Activated CD4-positive, CD25-positive, alpha-beta regulatory T cell treated with anti-CD3 and anti-CD28 coated beads, Interleukin-2, amount 50 U/mL, for 16 hours (primary cell): ENCODE measurements at places on chromosomes 3 and 15.

- DNase-seq: no peak
Measured at GRCh38 chr3:149658744-149659497, 1.1 kb upstream of the WWTR1 start.

DNA sequence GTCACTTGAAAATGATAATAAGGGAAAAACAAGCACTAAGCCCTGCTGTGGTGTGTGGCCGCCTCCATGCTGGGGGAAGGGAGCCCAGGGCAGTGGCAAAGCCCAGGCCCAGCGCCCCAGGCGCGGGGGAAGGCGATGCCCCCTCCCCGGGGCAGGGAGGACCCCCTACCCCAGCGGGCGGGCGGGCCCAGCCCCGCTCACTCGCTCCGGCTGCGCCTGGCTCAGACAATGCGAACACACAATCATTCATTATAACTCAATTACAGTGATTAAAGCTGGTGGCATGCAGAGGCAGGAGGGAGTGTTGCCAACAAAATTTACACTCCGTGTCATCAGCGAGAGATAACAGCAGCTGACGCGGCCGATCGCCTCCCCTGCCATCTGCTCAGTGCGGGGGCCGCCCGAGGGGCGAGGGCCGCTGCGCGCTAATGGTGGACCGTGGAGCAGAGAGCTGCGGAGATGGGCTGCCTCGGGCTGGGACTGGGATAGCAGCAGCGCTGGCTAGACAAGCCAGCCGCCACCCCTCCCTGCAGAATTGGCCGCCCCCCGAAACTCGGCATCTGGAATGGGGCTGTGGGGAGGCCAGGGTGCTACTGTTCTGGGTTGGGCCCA is 64.1 kb downstream of the TLE3 start:
- no peak for DNase-seq

DNA sequence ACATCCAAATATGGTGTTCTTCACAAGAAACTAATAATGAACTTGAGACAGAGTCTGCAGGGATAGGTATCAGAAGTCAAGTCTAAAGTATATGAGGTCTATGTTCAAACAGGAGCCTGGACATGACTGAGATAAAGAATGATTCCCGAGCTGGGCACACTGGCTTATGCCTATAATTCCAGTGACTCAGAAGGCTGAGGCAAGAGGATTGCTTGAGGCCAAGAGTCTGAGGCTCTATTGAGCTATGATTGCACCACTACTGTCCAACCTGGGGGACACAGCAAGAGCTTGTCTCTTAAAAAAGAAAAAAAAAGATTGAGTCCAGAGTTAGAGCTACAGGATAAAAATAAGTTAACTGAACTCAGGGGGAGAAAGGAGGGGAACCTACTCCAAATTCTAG is 246.5 kb downstream of the LRRN1 start:
- DNase-seq: no peak

- DNase-seq: no peak
Measured at GRCh38 chr3:117074826-117075225, 365.2 kb downstream of the TUSC7 start.

GRCh38 chr3:111352585-111352984 is 189.4 kb upstream of the CD96 start:
- no peak for DNase-seq

- no peak for DNase-seq
Measured at GRCh38 chr15:68310804-68311463, 33.4 kb downstream of the FEM1B start.

- DNase-seq: no peak
Measured at GRCh38 chr15:61661791-61662190, 398.5 kb downstream of the VPS13C start.

- no peak for DNase-seq
Measured at GRCh38 chr3:158508481-158508880, 62.5 kb upstream of the MLF1 start.

DNA sequence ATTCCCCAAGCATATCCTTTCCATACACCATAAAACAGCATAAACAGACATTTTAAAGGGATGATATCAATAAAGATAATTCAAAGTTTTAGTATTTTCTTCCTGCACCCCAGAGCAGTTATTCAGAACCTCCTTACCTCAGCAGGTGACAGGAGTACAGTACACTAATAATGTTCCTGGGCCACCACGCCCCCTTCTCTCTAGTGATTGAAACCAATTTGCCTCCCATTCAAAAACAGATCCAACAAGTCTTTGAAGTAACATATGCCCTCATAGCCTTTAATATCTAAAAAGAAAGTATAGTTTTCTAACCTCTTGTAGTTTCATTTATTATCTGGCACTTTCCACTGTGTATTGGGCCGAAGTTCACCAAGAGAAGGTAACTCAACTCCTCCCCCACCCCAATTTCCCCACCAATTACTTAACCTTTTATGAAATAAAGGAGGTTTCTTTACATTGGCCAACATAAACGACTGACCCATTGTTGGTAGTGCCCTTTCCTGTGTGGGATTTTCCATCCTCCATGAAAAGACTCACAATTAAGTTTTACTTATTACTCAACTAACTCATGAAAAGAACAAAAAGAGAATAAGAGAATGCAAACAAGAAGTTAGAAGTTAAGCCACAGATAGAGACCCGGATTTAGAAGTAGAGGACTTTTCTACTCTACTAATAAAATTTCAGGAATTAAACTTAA is 5.0 kb upstream of the ATP8B4 start:
- DNase-seq: no peak

GRCh38 chr15:29664406-29664805 is 157.9 kb downstream of the TJP1 start:
- no peak for DNase-seq

- peak; percentile 56 for DNase-seq
Measured at GRCh38 chr3:50587806-50588758, 18.8 kb downstream of the HEMK1 start.

- DNase-seq: no peak
Measured at GRCh38 chr3:100030346-100030745, 84.0 kb downstream of the FILIP1L start.

GRCh38 chr15:57548835-57549234 is 42.9 kb upstream of the MYZAP start:
- DNase-seq: no peak

DNA sequence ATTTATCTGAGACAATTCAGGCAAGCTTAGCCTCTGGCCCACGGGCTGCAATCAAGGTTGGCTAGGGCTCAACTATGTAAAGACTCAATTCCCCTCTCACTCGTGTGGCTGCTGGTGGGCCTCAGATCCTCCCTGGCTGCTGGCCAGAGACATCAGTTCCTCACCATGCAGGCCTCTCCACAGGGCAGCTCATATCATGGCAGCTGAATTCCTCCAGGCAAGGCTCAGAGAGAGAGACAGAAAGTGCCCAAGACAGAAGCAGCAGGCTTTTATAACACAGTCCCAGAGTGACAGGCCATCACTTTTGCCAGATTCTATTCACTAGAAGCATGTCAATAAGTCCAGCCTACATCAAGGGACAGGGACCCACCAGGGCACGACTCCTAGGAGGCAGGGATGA is 63.2 kb downstream of the XXYLT1 start:
- no peak for DNase-seq

DNA sequence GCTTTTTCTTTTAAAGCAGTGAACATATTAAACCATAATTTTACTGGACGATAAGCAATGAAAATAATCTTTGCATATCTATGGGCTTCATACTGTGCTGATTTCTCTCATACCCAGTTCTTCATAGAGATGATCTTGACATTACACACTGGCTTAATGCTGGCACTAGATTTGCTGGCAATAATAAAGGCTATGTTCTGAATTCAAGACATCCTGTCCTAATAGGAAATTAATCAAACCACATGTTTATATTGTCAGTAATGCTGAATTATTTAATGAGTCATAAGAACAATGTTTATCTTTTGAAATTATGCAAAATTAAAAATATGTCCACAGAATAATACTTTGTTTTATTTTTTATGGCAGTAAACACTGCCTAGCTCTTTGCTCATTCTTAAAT is 643.2 kb downstream of the OTOL1 start:
- DNase-seq: no peak

DNA sequence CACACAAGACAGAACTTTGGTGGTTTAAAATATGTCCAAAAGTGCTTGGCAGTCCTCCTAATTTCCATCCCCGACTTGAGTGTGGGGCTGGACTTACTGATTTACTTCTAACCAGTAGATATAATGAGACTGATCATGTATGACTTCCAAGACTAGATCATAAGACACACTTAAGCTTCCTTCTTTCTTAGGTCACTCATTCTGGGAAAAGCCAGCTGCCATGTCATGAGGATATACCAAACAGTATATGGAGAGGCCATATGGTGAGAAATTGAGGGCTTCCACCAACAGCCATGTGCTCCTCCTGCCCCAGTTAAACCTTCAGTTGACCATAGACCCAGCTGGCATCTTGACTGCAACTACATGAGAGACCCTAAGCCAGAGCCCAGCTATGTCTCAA is 282.8 kb upstream of the PROK2 start:
- no peak for DNase-seq

DNA sequence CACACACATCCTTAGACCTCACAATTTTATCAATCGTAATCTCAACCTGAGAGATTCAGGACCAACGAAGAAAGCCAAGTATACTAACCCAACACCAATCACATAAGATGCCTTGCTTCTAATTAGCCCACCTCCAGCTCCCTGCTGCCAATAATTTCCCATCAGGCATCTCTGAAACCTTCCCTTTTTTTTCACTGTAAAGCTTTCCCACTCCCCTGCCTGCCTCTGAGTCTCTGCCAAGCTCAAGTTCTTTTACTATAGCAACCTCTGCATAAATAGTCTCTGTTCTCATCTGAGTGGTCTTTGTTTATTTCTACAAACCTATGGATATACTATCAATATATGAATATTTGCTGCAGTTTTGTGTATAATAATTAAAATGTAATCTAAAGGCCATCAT is 86.5 kb downstream of the PIK3CB start:
- DNase-seq: no peak

GRCh38 chr3:26011276-26011675 is 221.4 kb downstream of the OXSM start:
- no peak for DNase-seq

- no peak for DNase-seq
Measured at GRCh38 chr3:1394188-1394587, 301.4 kb downstream of the CNTN6 start.

DNA sequence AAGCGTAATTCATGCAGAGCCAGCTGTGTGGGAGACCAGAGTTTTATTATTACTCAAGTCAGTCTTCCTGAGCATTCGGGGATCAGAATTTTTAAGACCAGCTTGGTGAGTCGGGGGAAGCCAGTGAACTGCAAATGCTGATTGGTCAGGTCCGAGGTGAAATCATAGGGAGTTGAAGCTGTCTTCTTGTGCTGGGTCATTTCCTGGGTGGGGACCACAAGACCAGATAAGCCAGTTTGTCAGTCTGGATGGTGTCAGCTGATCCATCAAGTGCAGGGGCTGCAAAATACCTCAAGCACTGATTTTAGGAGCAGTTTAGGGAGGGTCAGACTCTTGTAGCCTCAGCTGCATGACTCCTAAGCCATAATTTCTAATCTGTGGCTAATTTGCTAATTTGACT is 228.1 kb upstream of the ATP10A start:
- no peak for DNase-seq

DNA sequence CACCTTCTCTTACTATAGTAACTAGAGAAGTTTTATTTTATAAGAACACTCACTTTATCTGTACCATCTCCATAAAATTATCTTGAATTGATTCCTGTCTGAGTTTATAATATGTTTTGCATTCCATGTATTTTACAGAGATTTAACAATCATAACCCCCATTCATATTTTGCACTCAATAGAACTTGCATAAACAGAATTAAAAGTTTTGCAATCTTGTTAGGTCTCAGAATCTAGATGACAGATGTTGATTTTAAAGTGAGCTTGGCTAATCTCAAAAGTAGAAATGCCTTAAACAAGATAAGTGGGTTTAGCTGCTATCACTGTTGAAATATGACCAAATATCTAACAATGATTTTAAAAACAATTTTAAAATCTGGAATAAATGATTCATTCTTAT is 107.9 kb upstream of the EPHA6 start:
- no peak for DNase-seq

DNA sequence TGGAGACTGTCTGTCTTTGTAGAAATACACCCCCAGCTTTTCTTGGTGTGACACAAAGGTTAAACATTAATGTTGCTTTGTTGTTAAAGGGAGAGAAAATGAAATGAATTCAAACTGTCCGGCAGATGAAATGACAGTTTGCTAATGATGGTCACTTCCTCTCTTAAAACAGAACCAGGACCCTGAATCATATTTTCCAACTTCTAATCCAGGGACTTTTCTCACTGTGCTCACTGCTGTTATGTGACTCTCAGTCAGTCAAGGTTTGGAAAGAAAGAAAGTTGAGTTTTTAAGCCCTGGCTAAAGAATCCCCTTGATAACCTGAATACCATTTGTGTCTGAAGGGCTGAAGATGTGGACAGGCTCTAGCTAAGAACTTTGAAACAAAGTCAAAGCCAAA is 215.8 kb downstream of the AGBL1 start:
- no peak for DNase-seq

- no peak for DNase-seq
Measured at GRCh38 chr3:184380185-184380626, 352 bp downstream of the CHRD start.

DNA sequence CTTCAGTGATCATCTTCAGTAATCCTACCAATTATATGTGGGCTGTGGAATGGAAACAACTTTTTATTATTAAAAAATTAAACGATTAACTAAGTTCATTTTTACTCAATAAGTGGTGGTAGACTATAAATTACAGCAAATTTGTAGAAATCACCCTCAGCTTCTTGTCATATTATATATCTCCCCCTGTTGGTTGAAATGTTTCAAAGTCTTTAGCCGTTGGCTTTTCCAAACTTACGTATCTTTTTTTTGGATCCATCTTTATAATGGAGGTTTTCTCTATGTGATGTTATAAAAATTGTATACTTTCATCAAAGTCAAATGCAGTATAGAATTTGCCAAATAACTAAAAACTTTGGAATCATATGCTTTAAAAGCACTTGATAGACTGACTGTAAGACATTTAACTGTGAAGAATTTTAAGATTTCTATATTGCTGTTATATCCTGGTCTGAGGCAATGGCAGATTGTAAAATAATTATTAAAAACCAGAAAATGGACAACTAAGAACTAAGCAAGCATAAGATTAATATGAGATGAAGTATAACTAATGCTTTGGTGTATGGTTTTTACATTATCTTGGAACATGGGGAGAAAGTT is 44.7 kb downstream of the ATP11B start:
- no peak for DNase-seq
